ENCODE measurements at places on chromosomes 13 and 19.

DNA sequence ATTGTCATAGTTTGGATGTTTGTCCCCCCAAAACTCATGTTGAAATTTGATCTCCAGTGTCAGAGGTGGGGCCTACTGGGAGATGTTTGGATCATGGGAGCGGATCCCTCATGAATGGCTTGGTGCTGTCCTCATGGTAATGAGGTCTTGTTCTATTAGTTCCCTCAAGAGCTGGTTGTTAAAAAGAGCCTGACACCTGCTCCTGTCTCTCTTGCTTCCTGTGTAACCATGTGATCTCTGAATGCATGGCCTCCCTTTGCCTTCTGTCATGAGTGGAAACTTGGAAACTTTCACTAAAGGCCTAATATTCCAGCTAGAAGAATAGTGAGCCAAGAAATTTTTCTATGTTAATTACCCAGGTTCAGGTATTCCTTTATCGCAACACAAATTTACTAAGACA, 311.4 kb upstream of the ATXN8OS start:
- no peak for DNase-seq

- no peak for DNase-seq
These were observed 49.0 kb upstream of the FRY start for GRCh38 chr13:31982540-31982939.

GRCh38 chr13:23699271-23699670, 129.1 kb downstream of the TNFRSF19 start:
- no peak for DNase-seq

DNA sequence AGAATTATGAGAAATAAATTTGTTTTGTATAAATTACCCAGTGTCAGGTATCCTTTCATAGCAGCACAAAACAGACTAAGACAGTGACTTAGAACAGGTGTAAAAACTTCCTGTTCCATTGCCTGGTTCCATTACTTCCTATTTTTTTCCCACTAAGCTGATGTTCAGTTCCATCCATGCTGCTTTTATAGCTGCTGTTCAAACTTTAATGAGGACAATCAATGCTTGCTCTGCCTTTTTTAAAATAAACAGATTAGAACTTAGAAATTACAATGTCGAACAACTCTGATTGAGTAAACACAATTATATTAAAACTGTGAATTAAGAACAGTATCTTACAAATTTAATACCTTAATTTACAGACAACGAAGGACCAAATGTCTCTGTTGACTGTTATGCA, 818.9 kb downstream of the OLFM4 start:
- no peak for DNase-seq

DNA sequence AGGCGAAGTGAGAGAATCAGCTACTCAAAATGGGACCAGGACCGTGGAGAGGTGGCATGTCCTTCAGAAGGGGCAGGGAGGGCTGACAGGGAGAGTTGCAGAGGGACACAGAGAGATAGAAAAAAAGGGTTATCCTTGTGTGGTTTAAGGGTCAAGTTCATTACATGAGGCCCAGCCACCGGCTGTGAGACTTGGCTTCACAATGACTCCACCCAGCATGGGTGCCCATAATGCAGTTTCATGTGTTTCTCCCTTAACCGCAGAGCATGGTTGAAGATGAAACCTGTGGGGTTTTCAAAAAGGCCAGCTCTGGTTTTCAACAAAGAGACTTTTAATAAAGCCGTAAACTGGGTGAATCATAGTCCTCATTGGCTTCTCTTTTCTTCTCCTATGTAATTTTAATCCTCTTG, 164.6 kb downstream of the KLF5 start:
- no peak for DNase-seq

DNA sequence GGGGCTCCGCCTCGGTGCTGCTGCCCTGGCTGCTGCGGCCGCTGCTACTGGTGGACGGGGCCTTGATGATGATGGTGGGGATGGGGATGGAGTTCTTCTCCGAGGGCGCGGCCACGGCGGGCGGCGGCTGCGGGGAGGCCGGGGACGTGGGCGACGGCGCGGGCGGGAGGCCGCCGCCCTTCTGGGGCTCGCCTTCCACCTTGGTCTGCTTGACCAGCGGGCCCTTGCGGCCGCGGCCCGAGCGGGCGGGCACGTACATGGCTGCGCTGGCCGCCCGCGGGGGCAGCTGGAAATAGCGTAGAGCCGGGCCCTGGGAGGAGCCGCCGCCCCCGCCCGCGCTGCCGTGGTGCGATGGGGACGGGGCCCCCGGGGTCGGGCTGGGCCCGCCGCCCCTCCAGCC, 19.2 kb downstream of the C19orf81 start:
- DNase-seq: no peak

DNA sequence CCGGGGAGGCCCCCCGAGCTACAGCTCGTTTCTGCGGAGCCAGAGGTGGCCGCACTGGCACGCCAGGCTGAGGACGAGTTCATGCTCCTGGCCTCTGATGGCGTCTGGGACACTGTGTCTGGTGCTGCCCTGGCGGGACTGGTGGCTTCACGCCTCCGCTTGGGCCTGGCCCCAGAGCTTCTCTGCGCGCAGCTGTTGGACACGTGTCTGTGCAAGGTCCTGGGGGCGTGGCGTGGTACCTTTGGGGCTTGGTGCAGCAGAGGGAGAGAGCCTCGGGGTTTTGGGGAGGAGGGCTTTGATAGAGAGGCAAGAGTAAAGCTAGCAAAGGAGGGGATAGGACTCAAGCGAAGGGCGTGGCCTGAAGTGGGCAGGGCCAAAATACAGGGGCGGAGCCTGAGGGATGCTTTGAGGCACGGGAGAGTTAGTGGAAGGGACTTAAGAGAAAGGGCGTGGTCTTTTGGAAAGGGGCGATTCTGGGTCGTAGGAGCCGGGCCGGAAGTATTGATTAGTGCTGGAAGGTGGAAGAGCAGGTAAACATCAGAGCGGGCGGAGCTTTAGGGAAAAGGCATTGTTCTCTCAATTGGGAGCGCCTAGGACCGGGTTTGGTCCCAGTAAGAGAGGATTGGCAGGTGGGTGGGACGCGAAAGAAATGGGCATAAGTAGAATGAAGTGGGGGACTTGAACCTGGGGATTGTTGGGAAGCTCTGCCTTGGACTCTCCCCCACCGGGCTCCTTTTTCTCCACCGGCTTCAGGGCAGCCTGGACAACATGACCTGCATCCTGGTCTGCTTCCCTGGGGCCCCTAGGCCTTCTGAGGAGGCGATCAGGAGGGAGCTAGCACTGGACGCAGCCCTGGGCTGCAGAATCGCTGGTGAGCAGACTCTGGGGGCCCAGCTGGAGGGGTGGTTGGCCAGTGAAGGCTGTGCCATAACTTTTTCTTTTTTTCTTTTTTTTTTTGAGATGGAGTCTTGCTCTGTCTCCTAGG, 1.2 kb downstream of the PPM1N start:
- no peak for DNase-seq

- no peak for DNase-seq
These were observed 78.2 kb downstream of the RASA3 start for GRCh38 chr13:114054264-114054663.

DNA sequence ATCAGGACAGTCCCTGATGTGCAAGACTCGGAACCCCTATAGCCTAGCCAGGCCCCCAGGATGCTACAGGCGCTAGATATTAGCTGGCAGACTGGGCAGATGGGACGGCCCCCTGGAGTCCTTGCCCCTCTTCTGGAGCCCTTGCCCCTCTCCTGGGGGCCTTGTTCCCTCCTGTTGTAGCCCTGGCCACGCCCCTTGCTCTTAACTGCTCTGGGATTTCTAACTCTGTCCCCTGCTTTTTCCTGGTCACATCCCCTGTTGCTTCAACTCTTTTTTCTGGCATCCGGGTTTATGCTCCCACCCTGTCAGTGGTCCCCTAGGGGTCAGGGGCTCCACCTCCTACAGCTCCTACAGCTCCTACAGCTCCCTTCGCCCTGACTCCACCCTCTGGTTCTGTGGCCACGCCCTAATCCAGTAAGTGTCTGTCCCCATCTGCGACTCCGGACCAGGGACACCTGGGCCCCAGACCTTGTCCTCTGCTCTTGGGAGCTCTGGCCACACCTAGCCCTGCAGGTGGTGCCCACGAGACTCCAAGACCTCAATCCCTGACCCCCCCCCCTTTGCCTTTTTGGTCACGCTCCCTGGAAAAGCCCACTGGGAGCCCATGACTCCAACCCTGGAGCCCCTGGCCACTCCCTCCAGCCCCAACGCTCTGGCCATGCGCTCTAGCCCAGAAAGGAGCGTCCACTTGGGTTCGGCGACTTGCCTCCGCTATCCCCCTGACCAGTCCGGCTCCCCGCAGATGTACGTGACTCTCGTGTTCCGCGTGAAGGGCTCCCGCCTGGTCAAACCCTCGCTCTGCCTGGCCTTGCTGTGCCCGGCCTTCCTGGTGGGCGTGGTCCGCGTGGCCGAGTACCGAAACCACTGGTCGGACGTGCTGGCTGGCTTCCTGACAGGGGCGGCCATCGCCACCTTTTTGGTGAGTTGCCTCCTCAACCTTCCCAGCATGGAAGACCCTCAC, 6.8 kb downstream of the PLPPR2 start:
- DNase-seq: no peak

All from activated T-helper 1 cell treated with Interleukin-2 at 50 U/mL for 16 hours (primary cell).